ENCODE measurements at places on chromosomes 2 and 18.

GRCh38 chr2:144261966-144262365 is 258.0 kb downstream of the ZEB2 start:
- no peak for DNase-seq

GRCh38 chr2:70709275-70710037 is 58.5 kb downstream of the ADD2 start:
- no peak for DNase-seq

DNA sequence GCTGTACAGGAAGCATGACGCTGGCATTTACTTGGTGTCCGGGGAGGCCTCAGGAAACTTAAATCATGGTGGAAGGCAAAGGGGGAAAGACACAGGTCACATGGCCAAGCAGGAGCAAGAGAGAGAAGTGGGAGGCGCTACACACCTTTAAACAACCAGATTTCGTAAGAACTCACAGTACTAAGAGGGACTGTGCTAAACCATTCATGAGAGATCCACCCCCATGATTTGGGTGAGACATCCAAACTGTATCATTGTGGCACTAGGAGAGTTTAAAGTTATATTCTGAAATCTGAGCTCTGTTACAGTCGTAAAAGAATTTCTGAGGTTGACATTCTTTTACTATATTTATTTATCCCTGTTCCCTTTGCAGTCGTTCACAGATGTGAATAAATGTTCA is 116.6 kb downstream of the ICA1L start:
- no peak for DNase-seq

DNA sequence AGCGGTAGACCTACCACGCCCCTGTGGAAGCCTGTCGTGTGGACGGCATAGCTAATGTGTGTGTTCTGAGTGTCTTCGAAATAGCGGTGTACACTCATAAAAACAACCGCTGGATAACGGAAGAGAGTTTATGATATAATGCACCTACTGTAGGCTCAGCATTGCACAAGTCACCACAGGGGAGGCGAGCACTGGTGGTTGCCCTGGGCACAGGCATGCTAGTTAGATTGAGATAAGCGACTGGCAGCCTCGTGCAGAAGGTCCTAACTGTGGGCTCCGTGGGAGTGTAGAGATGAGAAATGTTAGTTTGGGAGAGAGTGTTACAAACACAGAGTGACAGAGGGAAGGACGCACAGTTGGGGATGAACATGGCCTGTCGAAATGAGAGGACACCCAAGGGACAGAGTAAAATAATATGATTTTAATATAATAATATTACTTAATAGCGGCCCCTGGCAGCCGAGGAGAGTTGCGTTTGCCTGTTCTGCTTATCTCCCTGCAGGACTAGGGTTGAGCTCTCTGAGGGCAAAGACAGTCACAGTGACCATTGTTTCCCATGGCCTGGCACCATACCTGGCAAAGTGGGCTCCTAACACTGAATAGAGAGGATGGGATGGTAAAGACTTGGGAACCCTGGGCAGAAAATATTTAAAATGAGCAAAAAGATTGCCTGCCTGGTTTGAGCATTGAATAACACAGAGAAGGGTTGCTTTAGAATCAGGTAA is 204.2 kb downstream of the GBX2 start:
- DNase-seq, result no peak

Measured in hematopoietic multipotent progenitor cell (in vitro differentiated cells).